ENCODE measurements at places on chromosomes 13 and 19.
A peak's percentile ranks its signal among the peaks of the same experiment; 100 is the strongest.

- no peak for DNase-seq
Observed at GRCh38 chr13:111961236-111961635, 105.7 kb upstream of the SOX1 start.

DNA sequence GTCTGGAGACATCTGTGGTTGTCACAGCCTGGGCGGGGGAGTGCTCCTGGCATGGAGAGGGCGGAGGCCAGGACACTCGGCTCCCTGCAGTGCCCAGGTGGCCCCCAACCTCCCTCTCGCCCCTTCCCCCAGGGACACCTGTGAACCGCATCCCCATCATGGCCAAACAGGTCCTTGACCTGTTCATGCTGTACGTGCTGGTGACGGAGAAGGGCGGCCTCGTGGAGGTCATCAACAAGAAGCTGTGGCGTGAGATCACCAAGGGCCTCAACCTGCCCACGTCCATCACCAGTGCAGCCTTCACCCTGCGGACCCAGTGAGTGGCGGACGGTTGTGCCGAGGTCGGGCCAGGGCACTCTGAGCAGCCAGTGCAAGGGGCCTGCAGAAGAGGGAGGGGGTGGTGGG, 20.0 kb upstream of the WDR18 start:
- DNase-seq = no peak

DNA sequence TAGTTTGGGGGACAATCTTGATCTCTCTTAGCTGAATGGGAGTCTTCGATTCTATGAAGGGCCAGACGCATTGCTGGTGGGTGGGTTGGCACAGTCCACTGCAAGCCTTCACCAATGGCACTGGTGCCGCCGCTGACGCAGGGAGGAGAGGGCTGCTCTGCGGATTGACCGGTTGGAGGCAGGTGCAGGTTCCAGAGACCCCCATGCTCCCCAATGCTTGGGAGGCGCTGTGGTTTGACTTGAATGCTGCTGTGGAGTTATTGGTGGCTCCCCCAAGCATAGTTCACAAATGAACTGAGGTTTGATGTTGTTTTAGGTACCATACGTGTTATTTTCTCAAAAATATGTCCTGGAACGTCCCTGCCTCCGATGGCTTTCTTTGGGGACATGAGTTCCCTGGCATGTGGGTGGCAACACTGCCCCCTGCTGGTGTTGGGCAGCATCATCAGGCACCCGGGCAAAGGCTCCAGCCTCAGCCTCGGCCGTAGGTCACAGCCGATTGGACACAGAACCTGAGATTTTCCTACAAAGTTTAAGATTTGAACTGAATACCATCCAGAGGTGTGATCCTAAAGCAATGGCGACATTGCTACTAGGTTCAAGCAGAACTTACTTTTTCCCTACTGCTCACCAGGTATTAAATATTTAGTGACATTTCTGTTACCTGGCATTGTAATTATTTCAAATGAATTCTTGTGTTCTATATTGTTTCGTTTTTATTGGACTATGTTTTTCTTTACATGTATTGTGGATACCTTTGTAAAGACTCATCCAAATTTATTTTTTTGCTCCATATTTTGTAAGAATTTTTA, 95.5 kb downstream of the ANKRD10 start:
- DNase-seq = peak; percentile 94

GRCh38 chr13:95056266-95056665, 245.0 kb downstream of the ABCC4 start:
- no peak for DNase-seq

GRCh38 chr19:54352041-54352440, 12.7 kb downstream of the LAIR1 start:
- DNase-seq = no peak

DNA sequence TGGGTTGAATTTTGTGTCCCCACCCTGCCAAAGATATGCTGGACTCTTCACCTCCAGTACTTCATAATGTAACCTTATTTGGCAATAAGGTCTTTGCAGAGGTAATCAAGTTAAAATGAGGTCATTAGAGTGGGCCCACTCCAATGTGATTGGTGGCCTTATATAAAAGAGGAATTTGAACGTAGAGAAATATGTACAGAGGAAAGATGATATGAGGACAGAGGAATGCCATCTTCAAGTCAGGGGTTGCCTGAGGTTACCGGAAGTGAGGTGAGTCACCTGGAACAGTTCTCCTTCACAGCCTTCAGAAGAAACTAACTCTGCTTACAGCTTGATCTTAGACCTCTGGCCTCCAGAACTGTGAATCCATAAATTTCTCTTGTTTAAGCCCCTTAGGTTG, 69.9 kb downstream of the GPC5 start:
- DNase-seq = no peak

DNA sequence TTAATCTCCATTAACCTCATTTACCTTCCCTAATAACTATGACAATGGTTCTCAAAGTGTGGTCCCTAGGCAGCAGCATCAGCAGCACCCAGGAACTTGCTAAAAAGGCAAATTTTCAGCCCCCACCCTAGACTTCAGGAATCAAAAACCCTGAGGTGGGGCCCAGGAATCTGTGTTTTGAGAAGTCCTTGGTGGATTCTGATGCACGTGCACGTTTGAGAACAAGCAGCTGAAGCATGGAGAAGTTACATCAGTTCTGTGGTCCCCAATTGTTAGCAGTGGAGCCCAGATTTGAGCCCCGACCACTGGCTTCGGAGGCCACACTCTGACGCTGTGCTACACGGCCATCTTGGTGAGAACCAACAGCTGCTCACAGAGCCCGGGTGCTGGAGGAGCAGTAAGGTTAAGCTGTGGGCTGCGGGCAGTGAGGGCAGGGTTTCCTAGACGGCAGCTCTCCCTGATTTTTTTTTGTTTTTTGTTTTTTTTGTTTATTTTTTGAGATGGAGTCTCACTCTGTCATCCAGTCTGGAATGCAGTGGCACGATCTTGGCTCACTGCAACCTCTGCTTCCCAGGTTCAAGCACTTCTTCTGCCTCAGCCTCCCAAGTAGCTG, 14.0 kb upstream of the CD22 start:
- no peak for DNase-seq

DNA sequence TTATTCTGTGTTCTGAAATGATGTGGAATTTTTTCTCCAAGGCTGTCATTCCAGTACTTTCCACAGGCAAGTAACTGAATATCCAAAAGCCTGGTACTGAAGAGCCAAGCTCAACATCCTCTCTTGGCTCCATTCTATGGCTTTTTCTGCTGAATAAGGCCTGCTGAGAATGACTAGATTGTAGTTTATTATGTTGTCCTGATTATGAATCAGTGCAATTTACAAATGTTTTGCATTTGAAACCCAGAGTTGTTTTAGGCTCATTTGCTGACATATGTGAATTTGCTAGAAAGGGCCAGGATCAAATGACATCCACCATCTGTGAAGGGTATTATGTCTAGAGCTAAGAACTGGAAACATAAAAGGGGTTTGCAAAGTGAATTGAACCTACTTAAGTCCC, 596.6 kb downstream of the KCTD12 start:
- no peak for DNase-seq

- DNase-seq = no peak
Observed at GRCh38 chr13:87975035-87975434, 303.9 kb downstream of the SLITRK5 start.

- DNase-seq = no peak
Observed at GRCh38 chr19:57047743-57048142, 72.0 kb upstream of the USP29 start.

DNA sequence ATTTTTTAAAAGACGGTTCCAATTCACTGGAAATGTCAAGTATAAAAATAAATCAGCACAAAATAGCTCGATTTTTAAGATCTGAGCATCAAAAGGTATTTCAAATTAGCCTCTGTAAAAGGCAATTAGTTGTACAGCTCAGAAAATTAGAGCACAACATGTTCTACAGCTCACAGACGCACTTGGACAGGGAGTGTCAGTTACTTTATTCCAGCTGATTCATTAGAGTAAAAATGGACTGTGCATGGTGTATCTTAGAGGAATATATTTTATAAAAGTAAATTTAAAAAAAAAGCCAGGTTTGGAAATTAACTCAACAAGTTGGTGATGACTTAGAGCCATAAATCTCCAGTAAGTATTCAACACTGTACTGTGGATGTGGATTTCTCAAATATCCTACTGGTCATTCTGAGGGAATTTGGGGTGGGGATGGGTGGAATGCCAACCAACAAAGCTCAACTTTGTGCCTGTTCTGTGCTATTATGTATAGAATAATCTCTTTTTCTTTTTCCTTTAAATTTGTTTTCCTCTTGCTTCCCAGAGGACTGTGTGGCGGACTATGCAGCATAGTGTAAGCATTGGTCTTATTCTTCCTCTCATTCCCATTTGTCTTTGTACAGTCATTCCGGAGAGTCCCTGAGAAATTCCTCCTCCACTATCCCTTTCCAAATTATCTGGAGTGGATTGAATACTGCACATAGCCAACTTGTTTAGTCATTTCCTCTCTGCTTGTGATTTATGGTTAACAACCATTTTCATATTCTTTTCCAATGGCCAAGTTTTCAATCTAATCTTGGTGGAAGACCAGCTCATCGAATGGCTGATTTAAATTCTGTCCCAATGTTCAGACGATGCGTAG, 169.3 kb downstream of the DCT start:
- peak; percentile 78 for DNase-seq

DNA sequence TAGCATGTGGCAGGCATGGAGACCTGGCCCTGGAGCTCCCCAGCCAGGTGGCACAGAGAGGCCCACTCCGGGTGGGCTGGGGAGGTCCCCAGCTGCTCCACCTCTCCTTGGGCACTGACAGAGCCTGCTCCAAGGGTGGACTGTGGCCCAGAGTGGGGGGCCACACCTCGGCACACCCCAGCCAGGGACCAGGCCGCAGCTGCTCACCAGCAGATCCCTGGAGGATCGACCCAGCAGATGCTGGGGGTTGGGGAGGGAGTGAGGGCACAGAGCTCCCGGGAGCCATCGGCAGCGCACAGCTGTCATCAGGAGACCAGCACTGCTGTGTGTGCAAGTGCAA, 72.0 kb upstream of the KCTD15 start:
- DNase-seq = no peak

DNA sequence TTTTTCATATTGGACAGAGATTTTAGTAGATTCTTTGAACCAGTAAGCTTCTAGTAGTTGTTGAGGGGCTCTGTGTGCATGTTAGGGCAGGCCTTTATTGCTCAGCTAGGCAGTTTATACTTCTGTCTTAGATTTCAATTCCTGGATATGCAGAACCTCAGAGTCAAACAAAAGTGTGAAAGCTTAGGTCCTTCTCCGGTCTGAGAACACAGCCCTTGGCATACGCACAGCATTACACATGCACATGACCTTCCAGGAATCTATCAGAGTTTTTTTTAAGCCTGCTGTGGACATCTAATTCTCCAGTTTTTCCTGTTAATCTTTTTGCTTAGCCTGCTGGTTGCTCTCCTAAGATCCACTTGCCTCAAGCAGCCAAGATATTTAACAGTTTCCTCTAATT, 77.9 kb upstream of the KL start:
- no peak for DNase-seq

- no peak for DNase-seq
Observed at GRCh38 chr19:40381321-40381720, 8.7 kb downstream of the HIPK4 start.

DNA sequence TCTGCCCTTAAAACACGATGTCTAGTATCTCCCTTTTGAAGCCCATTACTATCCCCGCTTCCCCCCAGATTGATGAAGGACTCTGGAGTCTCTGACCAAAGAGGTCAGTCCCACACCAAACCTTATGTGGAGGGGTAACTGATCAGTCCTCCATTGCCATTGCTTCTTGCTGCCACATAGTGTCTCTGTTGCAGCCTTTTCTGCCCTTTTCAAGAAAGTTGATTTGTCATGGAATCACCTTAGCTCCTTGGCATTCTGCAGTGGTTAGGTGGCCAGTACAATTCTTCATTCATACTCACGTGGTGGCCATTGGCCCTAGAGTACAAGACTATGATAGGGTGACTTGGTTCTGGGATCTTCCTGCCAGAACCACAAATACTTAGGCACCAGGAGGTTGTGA, 8.4 kb upstream of the HTR2A start:
- no peak for DNase-seq

DNA sequence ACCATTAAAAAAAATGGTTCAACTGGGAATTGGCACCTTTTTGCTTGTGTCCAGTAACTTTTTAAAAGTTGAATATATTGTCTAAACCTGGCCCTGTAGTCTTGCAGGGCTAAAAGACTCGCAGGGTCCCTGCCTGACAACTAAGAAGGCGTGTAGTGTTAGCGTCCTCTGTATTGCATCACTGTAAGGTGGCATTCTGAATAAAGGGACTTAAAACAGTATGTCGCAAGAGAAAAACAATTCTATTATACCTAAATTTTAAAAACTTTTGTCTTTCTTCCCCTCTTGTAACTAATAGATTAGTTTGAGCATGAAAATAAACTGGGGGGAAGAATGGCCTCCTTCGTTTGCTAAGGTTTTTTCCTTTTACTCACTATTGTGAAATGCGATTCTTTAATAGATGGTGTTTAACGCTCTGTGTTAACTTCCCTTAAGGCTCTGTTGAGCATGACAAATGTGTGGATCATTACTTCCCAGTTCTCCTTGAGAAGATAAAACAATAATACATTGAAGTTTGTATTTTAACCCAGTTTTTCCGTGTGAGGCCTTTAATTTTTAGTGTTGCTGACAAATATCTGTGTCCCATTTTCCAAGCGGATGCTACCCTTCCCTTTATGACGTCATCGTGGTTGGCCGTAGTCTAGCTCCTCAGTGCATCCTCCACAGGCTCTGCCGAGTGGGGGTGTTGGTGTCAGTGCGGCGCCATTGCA, 134.6 kb downstream of the KATNAL1 start:
- peak; percentile 62 for DNase-seq

GRCh38 chr19:1626417-1627010, 21.3 kb upstream of the UQCR11 start:
- no peak for DNase-seq

DNA sequence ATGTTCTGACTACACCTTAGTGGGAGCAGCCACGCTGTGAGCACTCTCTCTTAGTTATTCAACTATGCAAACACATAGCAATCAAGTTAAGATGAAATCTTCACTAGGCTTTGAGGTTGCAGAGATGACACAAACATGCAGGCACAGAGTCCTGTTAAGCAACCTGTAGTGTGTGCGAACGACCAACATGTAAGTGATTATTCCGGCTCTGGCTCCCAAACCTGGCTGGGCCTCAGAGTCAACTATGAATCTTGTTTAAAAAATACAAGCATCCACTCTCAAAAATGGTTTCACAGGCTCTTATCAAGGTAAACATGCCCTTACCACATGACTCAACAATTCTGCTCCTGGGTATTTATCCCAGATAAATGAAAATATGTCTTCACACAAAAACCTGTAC, 91.4 kb downstream of the IRS2 start:
- no peak for DNase-seq

DNA sequence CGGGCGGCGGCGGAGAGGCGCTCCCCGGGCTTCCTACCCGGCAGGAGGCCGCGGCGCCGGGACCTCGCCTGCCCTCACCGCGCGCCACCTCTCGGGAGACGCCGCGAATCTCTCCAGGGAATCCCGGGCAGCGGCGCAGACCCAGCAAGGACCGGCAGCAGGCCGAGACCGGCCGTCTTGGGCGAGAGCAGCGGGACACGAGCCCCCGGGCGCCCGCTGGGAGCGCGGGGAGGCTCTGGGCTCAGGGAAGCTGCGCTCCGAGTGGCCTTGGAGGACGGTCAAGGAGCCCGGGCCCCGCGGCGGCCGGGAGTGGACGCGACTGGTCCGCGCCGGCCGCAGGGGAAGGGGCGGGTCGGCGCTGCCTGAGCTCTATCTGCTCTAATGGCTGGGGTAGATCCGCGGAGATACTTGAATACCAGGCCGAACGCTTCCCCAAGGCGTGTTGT, 14.7 kb downstream of the CDX2 start:
- no peak for DNase-seq

GRCh38 chr19:42286349-42287016, 15.4 kb upstream of the PRR19 start:
- DNase-seq = no peak

- no peak for DNase-seq
Observed at GRCh38 chr19:49985871-49986270, 24.9 kb upstream of the SIGLEC11 start.

- no peak for DNase-seq
Observed at GRCh38 chr13:55576389-55576788, 1564.3 kb upstream of the PRR20A start.
